Left lung (tissue), 14 donors: ENCODE measurements at places on chromosomes 2 and 18. TPM values are rescaled to one million over a fixed set of nuclear protein-coding genes. Genes with fewer than 3 reads are reported as not detected.

GRCh38 chr18:59834267-59834666, 65.5 kb upstream of the PMAIP1 start:
- H3K36me3 ChIP-seq: no peaks in the 10 kb centered on the region
- no peak for DNase-seq
- H3K4me1 ChIP-seq: no peaks in the 10 kb centered on the region

DNA sequence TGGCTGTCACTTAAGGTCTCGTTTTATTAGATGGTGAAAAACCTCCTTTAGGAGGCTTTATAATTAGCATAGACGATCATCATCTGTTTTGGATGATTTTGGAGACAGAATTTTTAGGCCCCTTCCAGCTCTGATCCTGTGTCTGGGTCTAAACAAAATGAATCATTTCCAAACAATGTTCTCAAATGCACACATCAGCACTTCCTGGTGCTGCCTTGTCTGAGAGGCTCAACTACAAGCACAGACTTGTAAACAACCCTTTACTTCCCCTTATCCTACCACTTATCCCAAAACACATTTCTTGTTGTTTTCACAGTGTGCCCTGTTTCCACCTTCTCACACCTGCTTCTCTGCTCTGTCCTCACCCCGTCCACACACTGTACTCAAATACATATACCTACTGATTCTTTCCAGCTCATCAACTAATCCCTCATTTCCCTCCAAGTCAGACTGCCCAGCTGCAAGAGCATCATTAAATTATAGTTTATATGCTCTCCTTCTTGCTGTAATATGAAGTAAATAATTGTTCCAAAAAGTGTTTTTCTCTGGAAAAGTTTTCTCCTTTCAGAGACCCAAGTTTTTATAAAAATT, 71.2 kb upstream of the COL3A1 start:
- H3K36me3 ChIP-seq: no peaks in the 10 kb centered on the region
- no peak overlapping the region for H3K27ac ChIP-seq
- no peaks in the 10 kb centered on the region for H3K4me1 ChIP-seq
- no peaks in the 10 kb centered on the region for H3K27me3 ChIP-seq

DNA sequence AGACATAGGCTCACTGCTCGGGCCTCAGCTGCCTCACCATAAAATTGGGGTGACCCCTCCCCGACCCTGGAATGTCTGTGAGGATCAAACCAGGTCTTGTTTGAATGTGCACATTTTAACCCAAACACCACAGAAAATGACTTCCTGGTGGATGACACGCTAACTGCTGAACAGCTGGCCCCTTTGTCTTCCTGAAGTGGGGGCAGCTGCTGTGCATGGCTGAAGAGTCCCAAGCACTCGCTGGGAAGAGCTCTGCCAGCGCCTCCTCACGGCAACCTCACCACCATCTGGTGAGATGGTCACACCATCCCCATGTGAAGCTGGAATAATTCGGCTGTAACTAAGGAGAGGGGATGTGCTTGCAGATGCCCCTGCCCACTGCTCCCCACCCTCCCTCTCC, 34.0 kb downstream of the AQP12A start:
- H3K27ac ChIP-seq: no peak overlapping the region
- H3K36me3 ChIP-seq: no peaks in the 10 kb centered on the region
- no peak overlapping the region for H3K4me3 ChIP-seq
- DNase-seq: no peak
- H3K4me1 ChIP-seq: no peaks in the 10 kb centered on the region

GRCh38 chr2:84283506-84283905, 175.6 kb downstream of the SUCLG1 start:
- H3K4me1 ChIP-seq: no peaks in the 10 kb centered on the region
- H3K27ac ChIP-seq: no peak overlapping the region
- no peaks in the 10 kb centered on the region for H3K36me3 ChIP-seq
- no peak for DNase-seq
- no peaks in the 10 kb centered on the region for H3K27me3 ChIP-seq

Gene HOXD13
- not detected for total RNA-seq
